ENCODE measurements at places on chromosomes 4 and X. TPM values are rescaled to one million over a fixed set of nuclear protein-coding genes. Genes with fewer than 3 reads are reported as not detected.

DNA sequence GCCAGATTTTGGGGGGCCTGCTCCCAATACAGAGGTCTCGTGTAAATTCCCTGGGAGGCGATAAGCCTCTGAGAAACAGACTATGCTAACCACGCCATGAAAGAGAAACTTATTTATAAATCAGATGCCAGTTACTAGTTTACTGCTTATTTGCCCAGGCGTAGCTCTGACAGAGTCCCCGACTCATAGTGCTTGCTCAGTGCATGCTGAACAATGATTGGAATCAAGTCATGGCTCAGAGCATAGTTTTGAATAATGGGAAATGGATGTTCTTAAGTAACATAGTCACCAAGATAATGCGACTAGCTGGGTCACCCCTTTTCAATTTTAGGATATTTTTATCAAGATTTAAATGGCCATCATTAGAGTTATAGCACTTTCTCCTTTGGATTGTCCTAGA is 39.9 kb downstream of the HTT start:
- DNase-seq, result no peak

DNA sequence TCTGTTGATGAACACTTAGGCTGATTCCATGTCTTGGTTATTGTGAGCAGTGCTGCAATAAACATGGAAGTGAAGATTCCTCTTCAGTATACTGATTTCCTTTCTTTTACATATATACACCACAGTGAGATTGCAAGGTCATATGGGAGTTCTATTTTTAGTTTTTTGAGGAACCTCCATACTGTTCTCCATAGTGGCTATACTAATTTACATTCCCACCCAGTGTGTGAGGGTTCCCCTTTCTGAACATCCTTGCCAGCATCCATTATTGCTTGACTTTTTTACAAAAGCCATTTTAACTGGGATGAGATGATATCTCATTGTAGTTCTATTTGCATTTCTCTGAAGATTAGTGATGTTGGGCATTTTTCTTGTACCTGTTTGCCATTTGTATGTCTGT is 80.5 kb upstream of the GALNT7 start:
- no peak for DNase-seq

DNA sequence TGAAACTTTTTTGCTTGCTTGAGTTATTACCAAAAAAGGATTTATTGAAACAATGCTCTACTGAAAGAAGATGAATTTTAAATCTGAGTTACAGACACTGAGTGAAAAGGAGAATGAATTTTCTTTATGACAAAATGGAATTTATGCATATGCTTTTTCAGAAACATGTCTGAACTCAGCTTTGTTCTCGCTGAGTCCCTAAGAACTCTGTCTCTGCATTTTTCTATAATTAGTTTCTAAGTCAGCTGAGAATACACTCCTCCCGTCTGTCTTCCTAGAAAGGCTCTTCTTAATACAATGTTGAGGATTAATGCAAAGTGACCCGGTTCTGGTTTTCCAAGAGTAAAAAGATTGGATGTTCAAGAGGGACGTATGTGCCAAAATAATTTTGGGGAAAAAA is 463.5 kb downstream of the NKX6-1 start:
- DNase-seq, result no peak

The RASL11B gene
- total RNA-seq, result 1.8 TPM

- no peak for DNase-seq
Observed at GRCh38 chr4:106618956-106619355, 250.4 kb upstream of the GIMD1 start.

- DNase-seq, result peak; percentile 19
Observed at GRCh38 chrX:134171661-134172587, 65.1 kb upstream of the CCDC160 start.

DNA sequence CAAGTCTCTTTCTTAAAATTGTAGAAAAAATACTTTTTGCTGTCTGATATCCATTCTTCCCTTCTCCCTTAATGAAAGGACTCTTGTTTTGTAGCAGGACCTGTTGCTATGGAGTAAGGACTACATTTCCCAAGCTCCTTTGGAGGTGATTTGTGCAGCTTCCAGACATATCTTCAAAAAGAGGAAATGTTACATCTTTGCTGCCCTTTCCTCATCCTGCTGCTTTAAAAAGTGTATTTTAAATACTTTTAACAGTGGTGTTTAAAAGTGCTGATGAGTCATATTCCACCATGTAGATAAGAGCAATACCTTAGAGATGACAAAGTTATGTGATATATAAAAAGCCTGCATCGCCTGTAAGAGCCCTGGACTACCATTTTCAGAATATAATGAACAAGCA is 98.7 kb downstream of the CFAP299 start:
- no peak for DNase-seq

- DNase-seq, result no peak
Observed at GRCh38 chr4:4217113-4217512, 9.6 kb downstream of the OTOP1 start.

The TRIM61 gene
- 2.1 TPM for total RNA-seq

GRCh38 chrX:72031634-72032033 is 100.1 kb downstream of the RTL5 start:
- DNase-seq, result no peak

DNA sequence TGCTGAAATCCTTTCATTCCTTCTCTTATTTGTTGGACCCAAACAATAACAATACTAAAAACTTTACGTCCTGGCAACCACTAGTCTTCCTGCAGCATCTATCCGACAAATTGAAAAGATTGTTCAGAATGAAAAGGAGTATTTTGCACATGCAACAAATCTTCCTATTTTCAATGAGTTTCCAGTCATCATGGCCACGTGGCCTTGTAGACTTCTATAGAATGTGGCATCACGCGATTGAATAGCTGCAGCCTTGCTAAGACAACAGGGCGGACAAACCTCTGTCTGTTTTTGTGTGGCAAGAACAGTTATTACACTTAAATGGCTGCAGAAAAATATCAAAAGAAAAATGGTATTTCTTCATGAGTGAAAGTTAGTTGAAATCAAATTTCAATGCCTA is 297.9 kb upstream of the LCORL start:
- DNase-seq, result no peak

- DNase-seq, result no peak
Observed at GRCh38 chr4:16443504-16444088, 217.3 kb upstream of the TAPT1 start.

DNA sequence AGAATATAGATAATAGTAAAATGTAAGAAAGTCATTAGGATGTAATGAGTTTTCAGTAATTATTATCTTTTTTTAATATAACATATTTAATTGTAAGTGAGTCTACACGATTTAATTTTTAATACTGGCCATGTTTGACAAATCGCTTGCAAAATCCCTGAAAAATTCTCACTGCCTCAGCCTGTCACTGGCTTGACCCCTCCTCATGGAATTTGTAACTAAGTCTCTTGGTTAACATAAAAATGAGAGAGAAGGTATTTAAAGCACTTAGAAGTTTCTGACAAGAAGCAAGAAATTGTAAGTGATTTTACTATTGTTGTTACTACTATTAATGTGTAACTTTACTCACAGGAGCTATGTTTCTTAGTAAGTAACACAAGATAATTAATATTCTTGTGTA is 237.9 kb upstream of the GK2 start:
- no peak for DNase-seq

DNA sequence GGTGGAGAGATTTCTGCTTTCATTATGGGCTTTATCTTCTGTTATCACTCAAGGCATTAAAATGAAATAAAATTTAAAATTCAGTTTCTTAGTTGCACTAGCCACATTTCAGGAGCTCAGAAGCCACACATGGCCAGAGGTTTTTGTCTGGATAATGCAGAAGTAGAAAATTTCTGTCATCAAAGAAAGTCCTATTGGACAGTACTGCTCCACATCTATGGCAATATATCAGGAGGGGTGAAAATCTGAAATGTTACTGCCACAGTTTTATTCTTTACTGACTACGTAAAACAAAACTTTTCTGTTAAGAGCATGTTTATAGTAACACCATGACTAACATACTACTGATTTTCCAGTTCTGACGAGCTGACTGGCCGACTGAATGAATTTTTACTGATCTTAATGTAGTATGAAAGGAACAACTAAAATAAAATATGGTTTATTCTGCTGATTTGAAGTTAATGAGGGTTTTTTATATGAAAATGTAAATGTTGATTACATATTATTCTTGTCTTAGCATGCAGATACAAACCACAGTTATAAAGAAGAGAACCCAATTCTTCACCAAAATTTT is 264.0 kb upstream of the HAND2 start:
- DNase-seq, result no peak

GRCh38 chrX:38982843-38983242 is 181.6 kb downstream of the MID1IP1 start:
- DNase-seq, result no peak

DNA sequence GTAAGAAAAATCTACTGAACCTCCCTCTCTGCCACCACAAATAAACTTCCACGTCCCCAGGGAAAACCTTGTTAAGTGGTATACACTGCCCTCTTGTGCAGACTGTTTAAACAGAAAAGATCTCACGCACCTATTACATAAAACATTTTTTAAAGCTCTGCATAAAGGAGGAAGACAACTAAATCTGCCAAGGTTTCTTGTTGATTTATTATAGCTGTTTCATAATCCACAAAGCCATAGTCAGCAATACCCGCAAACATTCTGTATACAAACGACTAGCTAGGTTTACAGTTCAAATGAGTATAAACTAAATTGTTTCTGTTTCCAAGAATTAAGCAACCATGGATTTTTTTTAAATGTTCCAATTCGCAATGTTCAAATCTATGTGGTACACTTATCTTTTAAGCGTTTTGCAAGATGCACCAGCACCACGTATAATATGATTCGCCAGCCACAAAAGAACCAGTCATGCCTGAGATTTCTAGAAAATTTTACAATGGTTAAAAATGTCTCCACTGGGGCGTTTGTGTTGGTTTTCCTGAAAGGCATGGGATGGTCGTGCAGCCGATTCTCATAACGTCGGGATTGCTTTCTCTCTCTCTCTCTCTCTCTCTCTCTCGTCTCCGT is 164.6 kb downstream of the PRKX start:
- peak; percentile 16 for DNase-seq

The INTS12 gene
- 14.1 TPM for total RNA-seq

DNA sequence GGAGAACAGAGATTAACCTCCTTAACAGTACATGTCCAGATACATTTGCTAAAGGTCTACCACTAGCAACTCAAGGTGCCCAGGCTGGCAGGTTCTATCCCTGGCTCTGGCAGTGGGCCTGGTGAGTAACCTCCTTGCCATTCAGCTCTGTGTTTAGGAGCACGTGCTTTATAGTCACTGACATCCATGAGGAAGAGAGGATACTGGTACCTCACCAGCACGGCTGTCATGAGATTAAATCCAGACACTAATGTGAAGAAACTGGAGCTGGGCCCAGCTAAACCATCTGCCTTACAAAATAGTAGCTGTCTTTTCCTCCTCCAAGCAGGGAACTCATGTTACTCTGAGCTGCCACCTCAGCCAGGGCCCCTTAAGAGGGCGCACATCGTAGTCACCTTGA is 45.3 kb downstream of the GPRASP3 start:
- DNase-seq, result peak; percentile 22

The SCRG1 gene
- 0.21 TPM for total RNA-seq

- no peak for DNase-seq
Observed at GRCh38 chr4:184453365-184454160, 20.8 kb downstream of the IRF2 start.

GRCh38 chr4:146338512-146338911 is 124.2 kb downstream of the REELD1 start:
- no peak for DNase-seq

DNA sequence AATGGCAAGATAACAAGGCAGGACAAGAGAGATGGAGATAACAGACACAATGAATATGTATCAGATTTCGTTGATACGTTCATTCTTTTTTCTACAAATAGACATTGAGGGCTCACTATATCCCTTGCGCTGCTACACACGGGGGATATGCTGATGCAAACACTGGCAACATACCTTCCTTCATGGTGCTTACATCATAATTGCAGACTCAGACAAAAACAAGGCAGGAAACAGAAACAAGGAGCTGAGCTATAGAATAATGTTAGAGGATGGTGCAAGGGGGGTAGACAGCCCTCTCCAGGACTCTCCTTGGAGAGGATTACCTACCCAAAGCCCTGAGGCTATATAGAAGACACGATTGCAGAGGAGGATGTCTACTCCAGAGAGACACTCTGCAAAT is 1069.5 kb downstream of the DMD start:
- DNase-seq, result no peak

Data from adrenal gland (tissue), 19 donors.